ENCODE measurements at places on chromosomes 4 and X.

- no peak for DNase-seq
Measured at GRCh38 chr4:84232309-84233095, 266.6 kb downstream of the NKX6-1 start.

GRCh38 chr4:100984901-100985300 lies 362.4 kb downstream of the PPP3CA start:
- no peak for DNase-seq

GRCh38 chr4:137749466-137749865 lies 217.2 kb upstream of the PCDH18 start:
- no peak for DNase-seq

- no peak for DNase-seq
Measured at GRCh38 chr4:31084806-31085416, 364.7 kb downstream of the PCDH7 start.

DNA sequence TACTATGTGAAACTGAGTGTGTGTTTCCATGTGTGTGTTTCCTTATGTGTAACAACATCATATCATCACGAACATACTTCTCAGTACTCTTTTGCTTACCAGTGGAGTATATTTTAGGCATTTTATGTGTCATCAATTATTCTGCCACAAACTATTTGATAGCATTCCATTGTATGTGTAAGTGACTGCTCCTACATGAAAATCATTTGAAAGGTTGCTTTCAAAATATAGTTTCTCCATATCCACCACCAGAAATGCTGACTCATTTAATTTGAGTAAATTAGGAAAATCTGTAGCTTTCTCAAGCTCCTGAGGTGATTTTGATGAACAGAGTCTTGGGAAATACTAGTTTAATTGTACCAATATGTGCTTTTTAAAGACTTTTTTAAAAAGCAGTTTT lies 376.2 kb downstream of the PCDH18 start:
- DNase-seq: no peak

DNA sequence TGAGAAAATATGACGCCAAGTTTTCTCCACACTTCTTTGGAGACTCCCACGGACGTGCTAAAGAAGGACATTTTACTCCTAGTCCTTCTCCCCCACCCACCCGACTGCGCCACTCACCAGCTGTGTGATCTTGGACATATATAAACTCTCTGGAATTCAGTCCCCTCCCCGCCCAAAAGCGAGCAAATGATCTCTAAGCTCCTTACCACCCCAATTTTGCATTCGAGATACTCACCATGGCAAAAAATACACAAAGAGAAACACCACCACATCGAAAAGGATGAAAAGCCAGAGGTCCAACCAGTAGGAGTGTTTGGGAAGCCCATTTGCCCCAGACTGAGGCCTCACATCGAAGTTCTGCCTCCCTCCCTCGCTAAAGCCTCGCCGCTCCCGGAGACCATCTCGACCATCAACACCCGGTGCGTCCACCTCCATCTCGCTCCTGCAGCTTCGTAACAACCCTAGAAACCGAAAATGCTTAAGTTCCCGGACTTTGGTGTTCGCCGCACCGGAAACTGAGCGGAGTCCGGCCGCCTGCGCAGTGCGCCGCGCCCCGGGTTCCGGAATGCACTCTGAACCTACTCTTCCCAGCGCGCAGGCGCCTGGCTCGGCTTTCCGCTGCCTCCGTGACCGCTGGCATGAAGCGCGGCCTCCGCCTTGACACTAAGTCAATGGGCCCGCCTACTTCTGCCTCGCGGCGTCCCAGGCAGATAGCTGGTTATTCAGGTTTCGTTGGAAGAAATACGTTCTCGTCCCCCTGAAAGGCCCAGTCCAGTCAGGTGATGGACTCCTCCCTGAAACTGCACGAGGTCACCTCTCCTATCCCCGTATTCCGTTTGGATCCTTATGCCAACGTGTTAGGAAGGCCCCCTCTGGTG lies 21.6 kb downstream of the FABP2 start:
- no peak for DNase-seq

GRCh38 chr4:182291597-182292270 lies 48.5 kb downstream of the TENM3 start:
- no peak for DNase-seq

- no peak for DNase-seq
Measured at GRCh38 chr4:86938771-86939520, 4.1 kb downstream of the AFF1 start.

DNA sequence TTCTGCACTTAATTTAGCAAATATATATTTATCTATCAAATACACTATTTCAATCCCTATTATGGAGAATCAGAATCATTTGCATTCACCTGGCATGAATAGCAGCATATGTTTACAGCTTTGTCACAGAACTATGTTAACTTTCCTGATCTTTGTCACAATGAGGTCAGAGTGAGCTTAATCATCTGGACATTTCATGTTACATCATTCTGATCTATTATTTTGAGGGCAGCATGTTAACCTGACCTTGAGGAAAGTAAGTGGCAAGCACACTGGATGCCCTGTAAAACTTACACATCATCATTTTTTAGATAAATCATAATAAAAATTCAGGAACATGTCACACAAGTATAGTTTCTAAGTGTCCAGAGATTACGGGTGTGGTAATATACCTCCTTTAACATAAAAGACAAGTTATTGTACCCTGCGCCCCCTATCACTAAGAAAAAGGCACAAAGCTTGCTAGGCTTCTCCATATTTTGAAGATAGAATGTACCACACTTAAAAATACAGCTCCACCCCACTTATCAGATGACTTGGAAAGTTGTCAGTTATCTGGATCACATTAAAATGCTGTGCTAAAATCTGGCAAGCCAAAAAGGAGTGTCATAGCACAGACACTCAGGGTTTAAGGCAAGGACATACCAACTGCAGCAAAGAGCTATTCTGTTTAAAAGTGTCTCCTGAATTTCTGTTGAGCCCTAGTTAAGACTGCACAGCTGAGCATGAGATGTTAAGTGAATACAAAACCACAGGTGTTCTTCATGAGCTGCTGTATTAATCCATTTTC lies 182.7 kb upstream of the FAT4 start:
- no peak for DNase-seq
